ENCODE measurements at places on chromosomes 6 and 20. TPM values are rescaled to one million over a fixed set of nuclear protein-coding genes. Genes with fewer than 3 reads are reported as not detected.

The PRR18 gene
- polyA plus RNA-seq = 0.16 TPM

The FILIP1 gene
- polyA plus RNA-seq = 2.0 TPM

The FOXF2 gene
- polyA plus RNA-seq = 1.2 TPM

The ANKRD66 gene
- polyA plus RNA-seq = 0.83 TPM

The SYNDIG1 gene
- polyA plus RNA-seq = 2.1 TPM

DNA sequence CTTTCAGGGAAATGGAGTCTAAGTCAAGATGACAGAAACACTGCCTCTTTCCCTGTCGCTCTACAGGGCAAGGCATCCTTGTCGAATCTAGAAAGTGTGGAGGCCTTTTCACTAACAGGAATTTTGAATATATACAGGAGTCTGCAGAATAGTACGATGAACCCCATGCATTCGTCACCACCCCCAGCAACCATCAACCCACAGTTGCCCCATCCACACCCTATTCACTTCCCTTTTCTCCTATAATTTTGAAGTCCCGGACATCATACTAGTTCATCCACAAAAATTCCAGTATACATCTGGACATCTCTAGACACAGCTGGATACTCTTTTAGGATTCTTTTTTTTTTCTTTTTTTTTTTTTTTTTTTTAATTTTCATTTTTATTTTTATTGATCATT, 80.7 kb upstream of the RIN2 start:
- no peak overlapping the region for H3K27ac ChIP-seq
- H3K27me3 ChIP-seq = no peaks in the 10 kb centered on the region
- H3K4me1 ChIP-seq = no peaks in the 10 kb centered on the region
- H3K4me3 ChIP-seq = no peak overlapping the region

GRCh38 chr6:32807020-32807580, 9.7 kb downstream of the HLA-DOB start:
- no peak for DNase-seq
- H3K27ac ChIP-seq = no peak overlapping the region
- no peak overlapping the region for H3K4me3 ChIP-seq

DNA sequence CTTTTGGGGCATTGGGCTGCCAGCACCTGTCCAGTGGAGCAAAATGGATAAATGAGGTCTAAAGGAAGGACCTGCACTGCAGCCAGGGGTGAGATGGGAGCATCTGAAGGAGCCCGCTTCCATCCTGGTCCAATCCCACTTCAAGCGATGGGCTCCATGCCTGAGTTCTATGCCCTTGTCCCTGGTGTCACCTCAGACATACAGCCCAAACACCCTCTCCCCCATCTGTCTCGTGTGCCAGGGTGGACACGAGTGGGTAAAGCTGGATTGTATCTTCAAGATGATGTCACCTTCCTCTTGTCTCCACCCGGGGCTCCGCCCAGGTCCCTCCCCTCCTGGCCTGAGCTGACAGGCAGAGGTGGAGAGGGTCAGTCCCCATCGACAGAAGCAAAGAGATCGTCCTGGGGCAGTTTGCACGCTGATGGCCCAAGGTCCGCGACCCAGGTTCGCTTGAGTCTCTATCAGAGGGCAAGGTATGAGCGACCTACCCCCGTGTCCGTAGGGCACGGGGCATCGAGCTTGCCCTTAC, 544 bp downstream of the SMIM29 start:
- no peaks in the 10 kb centered on the region for H3K27me3 ChIP-seq
- no peaks in the 10 kb centered on the region for H3K36me3 ChIP-seq
- peak overlapping the region; percentile 80 for H3K4me3 ChIP-seq
- peaks cover 11% of the 10 kb centered on the region for H3K4me1 ChIP-seq
- peak overlapping the region; percentile 86 for H3K27ac ChIP-seq
- DNase-seq = peak; percentile 79

GRCh38 chr6:111761212-111761611, 112.0 kb downstream of the FYN start:
- no peaks in the 10 kb centered on the region for H3K27me3 ChIP-seq
- no peak for DNase-seq
- H3K4me3 ChIP-seq = no peak overlapping the region

Measured in testis (tissue), 5 donors.